ENCODE measurements at places on chromosomes 1 and 21.

DNA sequence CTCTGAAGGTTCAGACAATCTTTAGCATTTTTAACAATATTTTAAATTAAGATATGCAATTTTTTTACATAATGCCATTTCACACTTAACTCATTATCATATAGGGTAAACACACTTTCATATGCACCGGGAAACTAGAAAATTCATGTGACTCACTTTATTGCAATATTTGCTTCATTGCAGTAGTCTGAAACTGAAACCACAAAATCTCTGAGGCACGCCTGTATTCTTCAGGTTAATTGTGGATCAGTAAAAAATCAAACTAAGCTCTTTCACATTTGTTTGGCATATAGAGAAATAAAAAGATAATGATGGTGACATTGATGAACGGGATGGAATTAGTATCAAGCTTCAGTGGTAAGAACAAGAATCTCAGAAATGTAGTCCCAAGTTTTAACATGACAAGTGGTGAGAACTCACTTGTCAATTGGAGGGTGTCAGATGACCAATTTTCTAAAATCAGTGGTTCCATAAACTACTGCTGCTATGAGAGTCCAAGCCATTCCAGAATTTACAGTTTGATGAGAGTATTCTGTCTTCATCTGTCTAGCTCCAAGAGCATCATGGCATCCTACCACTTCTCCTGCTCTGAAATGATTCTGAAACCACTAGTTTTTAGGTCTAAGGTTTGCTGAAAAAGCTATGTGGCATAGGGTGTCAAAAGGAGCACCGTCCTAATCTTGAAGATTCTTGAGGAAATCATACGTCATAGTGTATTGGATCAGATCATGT, 281.0 kb downstream of the PTPRC start:
- no peak for DNase-seq

GRCh38 chr1:245453541-245453940, 298.8 kb downstream of the KIF26B start:
- no peak for DNase-seq

DNA sequence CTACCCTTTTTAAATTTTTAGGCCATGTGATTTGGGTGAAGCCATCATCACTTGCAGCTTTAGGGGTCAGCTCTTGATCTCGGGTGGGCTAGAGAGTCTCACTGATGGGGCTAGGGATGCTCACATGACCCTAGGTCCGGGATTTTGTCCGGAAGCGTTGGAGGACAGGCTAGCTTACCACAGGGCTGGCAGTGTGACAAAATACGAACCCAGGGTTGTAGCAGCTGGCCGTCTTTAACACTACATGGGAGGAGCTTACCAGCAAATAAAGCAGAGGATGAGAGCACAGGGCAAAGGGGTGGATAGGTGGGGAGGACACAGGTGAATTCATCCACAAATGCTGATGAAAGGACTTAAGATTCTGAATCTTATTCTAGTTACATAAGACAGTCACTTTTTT, 21.9 kb downstream of the GPR161 start:
- peak; percentile 34 for DNase-seq

- DNase-seq = no peak
These were observed 389.2 kb downstream of the PLPP3 start for GRCh38 chr1:56189946-56190805.

- DNase-seq = no peak
These were observed 431 bp downstream of the CLCN6 start for GRCh38 chr1:11806307-11806936.

DNA sequence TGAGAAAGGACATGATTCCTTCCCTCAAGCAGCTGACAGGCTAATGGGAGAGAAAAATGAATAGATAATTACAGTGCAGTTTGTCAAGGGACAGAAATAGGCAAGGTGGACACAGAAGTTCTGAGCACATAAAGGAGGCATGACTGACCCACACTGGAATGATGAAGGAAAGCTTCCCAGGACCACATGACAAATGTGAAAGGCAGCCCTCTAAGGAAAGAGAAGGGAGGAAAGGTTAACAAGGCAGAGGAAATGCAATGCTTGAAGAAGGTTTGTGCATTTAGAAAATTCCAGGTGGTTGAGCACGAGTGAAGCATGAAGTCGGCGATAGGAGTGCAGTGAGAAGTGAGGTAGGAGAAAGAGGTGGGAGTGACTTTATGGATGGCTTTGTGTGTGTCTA, 37.4 kb downstream of the LAMC2 start:
- no peak for DNase-seq

DNA sequence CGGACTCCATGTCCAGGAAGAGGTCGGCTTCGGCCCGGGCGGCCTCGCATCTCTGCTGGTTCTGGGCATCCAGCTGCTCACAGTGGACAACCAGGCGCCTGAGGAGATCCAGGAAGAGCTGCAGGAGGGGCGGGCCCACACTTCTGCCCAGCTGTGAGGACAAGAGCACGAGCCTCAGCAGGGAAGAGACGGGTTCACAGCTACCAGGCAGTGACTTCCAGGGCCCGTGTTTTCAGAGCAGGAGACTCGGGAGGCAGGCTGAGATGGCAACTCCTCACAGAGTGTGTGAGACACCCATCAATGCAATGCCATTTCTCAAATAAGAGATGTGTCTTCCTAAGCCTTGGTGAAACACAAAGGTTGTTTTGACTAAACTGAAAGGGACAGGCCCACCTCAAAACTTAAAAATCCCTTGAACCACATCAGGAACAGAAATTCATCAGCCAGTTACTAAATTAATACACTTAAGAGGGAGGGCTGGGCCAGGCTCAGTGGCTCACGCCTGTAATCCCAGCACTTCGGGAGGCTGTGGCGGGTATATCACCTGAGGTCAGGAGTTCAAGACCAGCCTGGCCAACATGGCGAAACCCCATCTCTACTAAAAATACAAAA, 43.4 kb downstream of the URB1 start:
- DNase-seq = no peak

DNA sequence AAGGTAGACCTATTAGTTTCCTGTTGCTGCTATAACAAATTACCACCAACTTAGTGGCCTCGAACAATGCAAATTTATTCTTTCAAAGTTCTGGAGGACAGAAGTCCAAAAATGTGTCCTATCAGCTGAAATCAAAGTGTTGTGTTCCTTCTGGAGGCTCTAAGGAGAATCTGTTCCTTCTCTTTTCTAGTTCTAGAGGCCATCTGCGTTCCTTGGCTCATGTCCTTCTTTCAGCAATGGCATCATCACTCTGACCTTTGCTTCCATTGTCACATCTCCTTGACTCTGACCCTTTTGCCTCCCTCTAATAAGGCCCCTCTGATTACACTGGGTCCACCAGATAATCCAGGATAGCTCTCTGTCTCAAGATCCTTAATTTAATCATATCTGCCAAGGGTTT, 1.2 kb upstream of the MR1 start:
- no peak for DNase-seq

DNA sequence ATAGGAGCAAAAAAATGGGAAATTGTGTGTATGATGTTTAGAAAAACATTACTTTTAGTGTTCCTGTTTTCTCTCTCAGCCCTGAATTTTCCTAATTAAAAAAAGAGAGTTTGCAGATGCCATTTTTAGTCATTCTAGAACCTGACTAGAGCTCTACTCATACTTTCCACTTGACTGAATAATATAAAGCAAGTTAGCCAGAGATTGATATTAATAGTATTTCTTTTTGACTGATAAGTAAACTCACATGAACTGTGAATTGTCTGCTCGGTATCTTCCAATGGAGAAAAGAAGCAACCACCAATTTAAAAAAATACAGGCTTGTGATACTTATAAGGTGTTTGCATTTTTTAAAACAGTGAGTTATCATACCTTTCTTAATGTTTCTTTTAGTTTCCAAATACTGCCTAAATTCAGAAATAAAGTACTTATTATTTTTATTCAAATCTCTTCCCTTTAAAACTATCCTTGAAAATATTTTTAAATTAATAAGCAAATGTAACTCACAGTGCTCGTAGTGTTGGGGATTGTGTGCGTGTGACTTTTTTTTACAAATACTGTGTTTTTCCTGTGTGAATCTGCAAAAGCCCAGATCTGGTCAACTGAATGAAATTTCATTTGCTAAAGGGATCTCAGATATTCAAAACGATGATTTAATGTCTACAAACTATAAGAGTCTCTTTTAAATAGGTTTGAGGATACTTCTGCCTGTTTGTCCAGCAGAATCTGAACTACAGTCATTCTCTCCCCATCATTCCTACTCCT, 9.8 kb downstream of the RAP1A start:
- no peak for DNase-seq

GRCh38 chr1:34268311-34268954, 91.7 kb downstream of the C1orf94 start:
- DNase-seq = no peak

- no peak for DNase-seq
These were observed 14.9 kb downstream of the ABCA4 start for GRCh38 chr1:94105957-94106529.

- DNase-seq = no peak
These were observed 35.2 kb downstream of the TGFB2 start for GRCh38 chr1:218380125-218380977.

- DNase-seq = no peak
These were observed 1.2 kb downstream of the KCTD3 start for GRCh38 chr1:215568299-215568692.

- DNase-seq = no peak
These were observed 20.0 kb upstream of the FCER1A start for GRCh38 chr1:159282118-159282517.

DNA sequence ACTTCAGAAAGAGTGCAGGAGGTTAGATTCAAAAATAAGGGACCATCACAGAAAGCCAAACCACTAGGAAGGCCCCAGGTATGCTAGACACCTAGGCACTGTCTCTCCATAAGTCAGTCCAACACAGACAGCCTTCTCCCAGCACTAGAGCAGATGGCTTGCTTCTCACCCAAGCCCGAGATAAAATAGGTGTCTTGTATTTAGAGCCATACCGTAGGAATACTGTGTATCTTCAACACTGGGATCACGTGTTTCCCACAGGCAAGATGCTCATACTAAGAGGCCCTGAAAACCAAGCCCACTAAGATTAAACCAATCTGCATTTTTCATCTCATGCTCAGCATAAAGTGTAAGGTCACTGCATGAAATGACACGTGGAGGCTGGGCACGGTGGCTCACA, 223.3 kb upstream of the KAZN start:
- DNase-seq = no peak

DNA sequence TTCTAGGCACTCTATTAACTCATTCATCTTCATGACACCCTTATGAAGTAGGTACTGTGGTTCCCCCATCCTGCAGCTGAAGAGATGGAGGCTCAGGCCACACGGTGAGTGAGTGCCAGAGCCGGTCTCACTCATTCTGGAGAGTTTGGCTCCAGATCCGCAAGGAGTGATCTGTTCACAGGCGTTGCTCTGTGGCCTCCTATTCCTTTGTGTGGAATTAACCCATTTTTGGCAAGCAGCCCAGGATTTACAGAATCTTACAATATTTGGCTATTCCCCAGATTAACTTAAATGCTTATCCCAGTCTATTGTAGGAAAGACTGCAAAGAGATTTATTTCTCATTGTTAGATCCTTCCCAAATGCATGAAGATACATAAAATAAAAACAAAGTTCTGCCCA, 29.6 kb downstream of the KIAA0040 start:
- DNase-seq = no peak

DNA sequence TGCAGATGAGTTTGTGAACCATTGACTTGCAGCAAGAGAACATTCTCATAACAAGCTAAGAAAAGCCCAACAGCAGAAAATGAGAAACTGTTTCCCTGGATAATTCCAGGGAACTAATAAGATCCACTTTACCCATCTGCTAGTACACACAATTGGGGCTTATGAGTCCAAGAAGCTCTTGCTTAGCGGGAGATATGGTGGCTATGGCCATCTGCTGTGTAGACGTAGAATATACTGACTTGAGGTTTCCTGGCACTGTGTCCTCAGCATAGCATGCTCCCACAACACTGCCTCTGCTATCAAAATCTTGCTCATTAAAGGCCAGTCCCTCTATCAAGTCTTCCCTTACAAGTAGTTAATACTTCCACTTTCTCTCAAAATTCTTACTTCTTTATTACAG, 6.8 kb upstream of the RXRG start:
- no peak for DNase-seq

DNA sequence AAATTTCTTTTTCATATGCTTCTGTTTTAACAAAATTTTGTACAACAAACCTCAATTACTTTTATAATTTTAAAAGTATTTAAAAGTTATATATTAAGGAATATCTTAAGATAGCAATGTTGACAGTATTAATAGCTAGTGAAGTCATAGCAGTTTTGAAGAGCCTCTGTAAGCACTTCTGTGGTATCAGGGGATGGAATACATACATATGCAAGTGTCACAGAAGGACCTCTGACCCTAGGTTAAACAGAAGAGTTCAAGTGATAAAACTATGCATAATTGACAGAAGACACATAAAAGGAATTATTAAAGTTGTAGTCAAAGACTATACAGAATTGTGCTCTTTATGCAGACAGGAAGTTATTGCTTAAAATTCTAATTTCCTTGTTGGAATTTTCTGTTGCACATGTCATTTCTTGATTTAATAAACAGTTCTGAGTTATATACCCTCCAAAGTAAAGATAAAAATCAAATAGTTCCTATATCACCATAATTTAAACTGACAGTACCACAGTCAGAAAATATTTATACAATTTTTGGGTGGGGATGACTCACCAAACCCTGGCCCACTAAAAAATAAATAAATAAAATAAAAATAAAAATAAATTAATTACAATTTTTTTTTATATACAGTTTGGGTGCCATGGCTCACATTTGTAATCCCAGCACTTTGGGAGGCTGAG, 27.1 kb downstream of the IPP start:
- DNase-seq = no peak

- no peak for DNase-seq
These were observed 2.1 kb upstream of the FTCD start for GRCh38 chr21:46157396-46157986.

- no peak for DNase-seq
These were observed 125.3 kb downstream of the SYT2 start for GRCh38 chr1:202584707-202585589.
